Activated CD4-positive, alpha-beta T cell treated with anti-CD3 and anti-CD28 coated beads, Interleukin-2, amount 50 U/mL, for 1 hour (primary cell): ENCODE measurements at places on chromosomes 7 and 10.

GRCh38 chr7:20197837-20198236 is 19.3 kb downstream of the MACC1 start:
- no peak for DNase-seq

GRCh38 chr7:106037489-106038176 is 74.5 kb downstream of the SYPL1 start:
- DNase-seq = no peak

GRCh38 chr10:62456611-62457101 is 82.5 kb downstream of the ZNF365 start:
- no peak for DNase-seq

DNA sequence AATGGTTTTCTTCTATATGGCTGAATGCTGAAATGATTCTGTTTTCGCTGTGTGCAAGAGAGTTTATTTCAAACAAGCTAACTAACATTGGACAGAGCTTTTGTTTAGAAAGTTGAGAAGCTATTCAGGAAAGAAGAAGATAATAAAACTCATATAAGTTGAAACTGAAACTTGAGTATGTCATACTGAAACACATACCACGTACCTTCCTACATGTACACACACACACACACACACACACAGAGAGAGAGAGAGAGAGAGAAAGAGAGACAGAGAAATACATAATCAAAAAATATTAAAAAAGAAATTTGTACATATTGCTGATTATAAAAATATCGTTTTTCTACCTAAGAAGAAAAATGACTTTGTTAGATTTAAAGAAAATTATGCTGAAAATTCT is 561.9 kb upstream of the KCND2 start:
- DNase-seq = no peak

DNA sequence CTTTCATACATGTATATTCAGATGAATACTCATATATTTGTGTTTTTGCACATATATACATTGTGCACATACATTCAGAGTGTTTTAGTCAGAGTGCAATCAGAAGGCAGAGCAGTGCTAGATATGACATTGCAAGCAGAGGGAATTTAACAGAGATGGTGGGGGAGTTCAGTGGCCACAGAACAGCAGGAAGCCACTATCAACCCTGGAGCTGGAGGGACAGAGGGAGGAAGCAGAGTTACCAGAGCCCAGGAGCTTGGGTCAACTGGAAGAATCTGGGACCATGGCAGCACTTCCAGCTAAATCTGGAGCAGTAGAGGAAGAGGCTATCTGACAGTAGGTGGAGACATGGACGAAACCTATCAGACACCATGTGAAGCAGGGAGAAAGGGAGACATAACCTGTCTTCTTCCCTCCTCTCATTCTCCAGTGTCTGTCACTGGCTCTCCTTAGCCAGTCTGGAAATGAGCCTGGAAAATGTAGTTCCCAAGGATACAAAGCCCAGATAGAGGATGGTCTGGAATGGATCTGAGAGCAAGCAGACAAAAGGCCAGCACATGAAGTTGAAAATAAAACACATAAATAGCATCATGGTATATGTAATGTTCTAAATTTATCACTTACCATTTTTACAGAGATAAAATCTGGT is 33.6 kb upstream of the HERPUD2 start:
- no peak for DNase-seq

GRCh38 chr7:82675396-82675795 is 231.8 kb upstream of the CACNA2D1 start:
- no peak for DNase-seq

DNA sequence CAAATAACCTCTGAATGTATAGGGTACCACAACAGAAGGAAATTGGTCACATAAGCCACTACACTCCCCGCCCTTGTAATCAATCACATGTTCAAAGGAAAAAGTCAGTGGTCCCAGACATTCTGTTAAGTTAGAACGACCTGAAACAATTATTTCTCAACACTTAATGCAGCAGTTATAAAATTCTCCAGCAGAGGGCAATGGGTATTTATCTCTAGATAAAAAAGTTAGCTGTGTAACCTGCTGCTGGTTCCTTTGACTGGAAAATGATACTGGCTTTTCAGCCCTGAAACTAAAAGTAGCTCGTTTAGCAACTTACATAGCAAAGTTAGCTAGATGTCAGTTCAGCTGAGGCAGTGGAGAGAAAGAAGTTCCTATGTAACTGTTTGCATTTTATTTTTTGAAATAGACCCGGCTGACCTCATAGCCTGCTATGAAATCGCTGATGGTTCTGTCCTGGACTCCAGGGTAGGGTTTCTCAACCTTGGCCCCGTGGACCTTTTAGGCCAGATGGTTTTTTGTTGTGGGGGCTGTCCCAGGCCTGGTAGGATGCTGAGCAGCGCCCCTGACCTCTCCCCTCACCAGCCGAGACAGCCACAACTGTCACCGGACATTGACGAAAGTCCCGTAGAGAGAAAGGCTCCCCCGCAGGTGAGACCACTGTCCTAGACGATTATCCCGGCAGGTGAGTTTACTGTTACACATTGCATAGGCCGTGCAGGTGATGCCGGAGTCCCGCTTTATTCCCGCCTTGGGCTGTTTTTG is 40.2 kb upstream of the PROSER2 start:
- no peak for DNase-seq

DNA sequence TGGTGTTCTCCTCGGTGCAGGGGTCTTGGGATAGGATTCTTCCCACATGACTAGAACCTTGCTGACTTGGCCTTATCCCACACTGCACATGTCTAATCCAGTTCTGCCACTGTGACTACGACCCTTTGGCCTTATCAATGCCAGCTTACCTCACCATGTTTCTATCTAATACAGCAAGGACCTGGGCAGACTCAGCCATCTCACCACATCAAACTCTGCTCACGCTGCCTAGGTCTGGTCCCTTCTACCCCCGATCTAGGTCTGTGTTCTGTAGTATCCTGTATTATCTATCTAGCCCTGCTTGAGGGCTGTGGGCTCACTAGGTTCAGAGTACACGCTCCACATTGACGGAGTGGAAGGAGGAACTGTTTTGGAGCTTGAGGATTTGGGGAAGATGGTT is 282.4 kb downstream of the HPSE2 start:
- DNase-seq = no peak

DNA sequence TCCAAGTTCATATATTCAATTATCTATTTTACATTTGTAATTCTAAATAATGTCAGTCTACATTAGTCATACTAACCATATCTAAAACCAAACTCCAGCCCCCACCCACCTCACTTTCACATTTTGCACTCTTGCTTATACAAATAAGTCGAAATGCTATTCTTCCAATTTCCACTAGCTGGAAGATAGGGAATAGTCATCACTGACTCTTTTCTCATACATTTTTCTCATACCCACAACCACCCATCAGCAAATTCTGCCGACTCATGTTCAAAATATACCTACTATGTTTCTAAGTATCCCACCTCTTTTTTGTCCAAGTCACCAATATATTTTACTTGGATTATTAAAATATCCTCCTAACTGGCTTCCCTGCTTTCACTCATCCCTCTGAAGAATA is 93.2 kb upstream of the DGKB start:
- DNase-seq = no peak

DNA sequence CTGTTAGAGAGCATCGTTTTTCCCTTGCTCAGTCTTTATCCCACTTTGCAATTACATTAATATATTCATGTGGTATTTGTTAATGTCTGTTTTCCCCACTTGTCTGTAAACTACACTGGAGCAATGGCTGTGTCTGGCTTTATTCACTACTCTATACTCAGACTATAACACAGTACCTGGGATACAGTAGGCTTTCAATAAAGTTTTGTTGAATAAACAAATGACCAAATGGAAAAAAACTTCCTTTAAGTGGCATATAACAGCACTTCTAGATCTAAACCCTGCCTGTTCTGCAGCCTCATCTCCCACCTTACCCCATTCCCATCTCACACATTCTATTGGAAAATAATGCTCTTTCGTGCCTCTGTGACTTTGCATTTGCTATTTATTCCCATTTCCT is 57.3 kb upstream of the SPOCK2 start:
- no peak for DNase-seq

DNA sequence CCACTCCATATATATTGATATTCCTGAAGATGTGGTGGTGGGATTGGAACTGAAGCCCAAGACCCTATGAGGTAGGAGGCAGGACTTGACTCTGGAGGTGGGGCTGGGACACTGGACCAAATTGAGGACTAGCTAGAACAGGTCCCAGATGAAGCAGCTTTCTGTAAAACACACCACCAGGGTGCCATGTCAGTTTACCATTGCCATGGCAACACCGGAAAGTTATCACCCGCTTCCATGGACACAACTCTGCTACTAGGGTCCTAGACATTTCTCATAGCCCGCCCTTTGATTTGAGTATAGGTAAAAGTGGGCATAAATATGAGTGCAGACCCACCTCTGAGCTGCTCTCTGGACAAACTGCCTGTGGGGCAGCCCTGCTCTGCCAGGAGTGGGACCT is 490.5 kb upstream of the PFKP start:
- DNase-seq = no peak

GRCh38 chr10:59879363-59879913 is 26.9 kb downstream of the CCDC6 start:
- DNase-seq = no peak

GRCh38 chr7:41731493-41732435 is 28.9 kb upstream of the INHBA start:
- no peak for DNase-seq

GRCh38 chr7:31234836-31235605 is 105.5 kb downstream of the NEUROD6 start:
- no peak for DNase-seq

GRCh38 chr7:20146451-20146850 is 70.7 kb downstream of the MACC1 start:
- DNase-seq = no peak

DNA sequence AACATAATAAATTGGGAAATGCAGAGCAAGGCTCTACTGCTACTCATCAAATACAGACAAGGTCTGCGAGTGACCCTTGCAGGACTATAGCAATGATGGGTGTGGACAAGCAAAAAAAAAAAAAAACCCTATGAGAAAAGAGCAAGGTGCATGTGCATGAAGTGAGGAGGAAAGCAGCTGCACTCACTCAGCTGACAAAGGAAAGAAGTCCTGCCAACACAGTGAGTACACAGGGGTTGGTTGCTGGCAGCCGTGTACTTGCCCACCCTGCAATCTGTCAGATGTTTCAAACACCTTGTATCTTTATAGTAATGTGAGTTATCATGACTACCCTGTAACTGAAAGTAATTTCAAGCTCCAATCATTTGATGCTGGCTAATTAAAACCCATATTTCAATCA is 20.5 kb downstream of the CHCHD3 start:
- no peak for DNase-seq
